Activated CD4-positive, alpha-beta T cell treated with anti-CD3 and anti-CD28 coated beads, Interleukin-2, amount 10 ng/mL, durations not matched to agents 24 days and 14 days (primary cell): ENCODE measurements at places on chromosomes 4 and X. TPM values are rescaled to one million over a fixed set of nuclear protein-coding genes. Genes with fewer than 3 reads are reported as not detected.

The TMEM47 gene
- not detected in 2 replicates for total RNA-seq

The S100P gene
- 2.1 and 2.8 TPM in 2 replicates for total RNA-seq

The BGN gene
- total RNA-seq = not detected in 2 replicates

The BEX1 gene
- not detected in 2 replicates for total RNA-seq

The CCDC120 gene
- total RNA-seq = 4.4 and 4.5 TPM in 2 replicates

The VCX2 gene
- total RNA-seq = not detected in 2 replicates

The ZDHHC15 gene
- total RNA-seq = 0.05 and 0.28 TPM in 2 replicates

The NKX3-2 gene
- not detected in 2 replicates for total RNA-seq

DNA sequence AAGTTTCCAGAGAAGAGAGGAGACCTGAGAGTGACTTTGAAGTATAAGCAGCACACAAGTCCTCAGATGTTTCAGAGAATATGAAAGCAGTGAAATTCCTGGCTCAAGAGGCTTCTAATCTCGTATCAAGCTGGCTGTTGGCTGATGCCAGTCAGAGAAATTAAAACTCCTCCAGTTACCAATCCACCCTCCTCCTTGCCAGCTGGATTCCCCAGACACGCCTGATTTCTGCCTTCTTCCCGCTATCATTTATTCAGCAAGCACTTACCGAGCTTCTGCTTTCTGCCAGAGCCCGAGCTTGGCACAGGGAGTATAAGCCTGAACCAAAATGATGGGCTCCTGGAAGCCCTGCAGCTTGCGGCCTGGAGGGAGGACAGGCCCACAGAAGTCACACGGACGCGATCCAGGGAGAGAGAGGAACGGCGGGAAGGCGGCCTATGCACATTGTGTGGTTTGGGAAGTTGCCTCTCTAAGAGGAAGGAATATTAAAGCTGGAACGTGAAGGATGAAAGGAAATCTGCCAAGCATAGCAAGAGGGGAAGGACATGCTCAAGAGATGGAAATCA is 102.4 kb upstream of the TBL1X start:
- no peak overlapping the region for H3K4me3 ChIP-seq
- H3K4me1 ChIP-seq = no peaks in the 10 kb centered on the region
- no peaks in the 10 kb centered on the region for H3K27me3 ChIP-seq
- no peak for DNase-seq

- H3K36me3 ChIP-seq = no peaks in the 10 kb centered on the region
- no peak overlapping the region for H3K27ac ChIP-seq
- no peak for DNase-seq
- H3K4me1 ChIP-seq = no peaks in the 10 kb centered on the region
- H3K27me3 ChIP-seq = no peaks in the 10 kb centered on the region
Measured at GRCh38 chr4:1511441-1512041, 105.3 kb upstream of the NKX1-1 start.

DNA sequence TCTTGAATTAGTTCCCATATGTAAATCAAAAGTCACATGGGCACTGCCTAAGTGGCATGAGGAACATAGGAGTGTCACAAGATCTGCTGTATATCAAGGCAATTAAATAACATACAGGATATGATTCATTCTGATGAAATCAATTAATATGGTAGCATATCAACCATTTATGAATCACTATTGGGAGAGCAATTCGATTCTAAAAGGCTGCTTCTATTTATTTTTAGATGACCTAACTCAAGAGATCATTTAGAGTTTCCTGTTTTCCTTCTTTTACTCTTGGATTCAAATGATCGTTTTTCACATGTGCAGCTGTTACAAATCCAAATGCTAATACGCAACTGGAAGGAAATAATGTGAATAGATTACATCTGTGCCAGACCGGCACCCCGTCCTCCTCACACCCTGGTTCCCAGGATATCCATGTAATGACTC is 81.9 kb downstream of the HCCS start:
- no peak overlapping the region for H3K27ac ChIP-seq
- H3K4me3 ChIP-seq = no peak overlapping the region
- no peaks in the 10 kb centered on the region for H3K4me1 ChIP-seq
- DNase-seq = no peak
- no peaks in the 10 kb centered on the region for H3K27me3 ChIP-seq

DNA sequence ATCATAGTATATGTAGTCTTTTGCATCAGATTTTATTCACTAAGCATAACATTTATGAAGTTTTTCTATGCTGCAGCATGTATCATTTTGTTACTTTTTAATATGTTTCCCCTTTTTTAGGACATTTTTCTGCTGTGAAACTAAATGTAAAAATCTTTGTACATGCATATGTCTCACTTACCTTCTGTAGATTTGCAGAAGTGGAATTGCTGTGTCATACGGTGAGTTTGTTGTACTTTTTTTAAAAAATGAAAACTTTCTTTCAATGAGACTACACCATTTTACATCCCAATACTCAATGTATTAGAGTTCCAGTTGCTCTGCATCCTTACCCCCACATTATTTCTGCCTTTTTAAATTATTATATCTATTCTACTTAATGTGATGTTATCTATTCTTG is 868.9 kb downstream of the PDHA2 start:
- H3K4me1 ChIP-seq = no peaks in the 10 kb centered on the region
- no peaks in the 10 kb centered on the region for H3K27me3 ChIP-seq
- H3K4me3 ChIP-seq = no peak overlapping the region
- no peak for DNase-seq
- no peak overlapping the region for H3K27ac ChIP-seq

DNA sequence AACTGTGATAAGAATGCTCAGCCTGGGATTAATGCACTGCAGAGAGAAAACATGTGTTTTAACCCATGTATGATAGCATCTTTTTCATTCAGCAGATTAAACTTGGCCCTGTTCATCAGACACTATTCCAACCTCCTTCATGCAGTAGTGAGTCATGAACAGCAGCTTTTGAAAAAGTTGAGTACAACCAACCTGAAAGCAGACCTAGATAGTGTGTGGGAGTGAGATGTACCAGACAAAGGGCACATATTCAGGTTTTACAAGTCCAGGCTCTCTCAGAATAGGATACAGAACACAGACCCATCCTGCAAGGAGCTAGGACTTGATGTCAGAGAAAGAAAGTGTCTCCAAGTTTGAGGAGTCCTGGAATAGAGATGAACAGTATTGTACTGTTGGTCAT is 237.3 kb upstream of the STS start:
- H3K27ac ChIP-seq = no peak overlapping the region
- H3K4me3 ChIP-seq = no peak overlapping the region
- H3K36me3 ChIP-seq = no peaks in the 10 kb centered on the region
- no peaks in the 10 kb centered on the region for H3K4me1 ChIP-seq
- no peaks in the 10 kb centered on the region for H3K27me3 ChIP-seq

GRCh38 chrX:115949900-115950822 is 220.4 kb upstream of the AGTR2 start:
- no peaks in the 10 kb centered on the region for H3K4me1 ChIP-seq
- no peak for DNase-seq
- H3K36me3 ChIP-seq = no peaks in the 10 kb centered on the region
- no peak overlapping the region for H3K4me3 ChIP-seq
- no peak overlapping the region for H3K27ac ChIP-seq

DNA sequence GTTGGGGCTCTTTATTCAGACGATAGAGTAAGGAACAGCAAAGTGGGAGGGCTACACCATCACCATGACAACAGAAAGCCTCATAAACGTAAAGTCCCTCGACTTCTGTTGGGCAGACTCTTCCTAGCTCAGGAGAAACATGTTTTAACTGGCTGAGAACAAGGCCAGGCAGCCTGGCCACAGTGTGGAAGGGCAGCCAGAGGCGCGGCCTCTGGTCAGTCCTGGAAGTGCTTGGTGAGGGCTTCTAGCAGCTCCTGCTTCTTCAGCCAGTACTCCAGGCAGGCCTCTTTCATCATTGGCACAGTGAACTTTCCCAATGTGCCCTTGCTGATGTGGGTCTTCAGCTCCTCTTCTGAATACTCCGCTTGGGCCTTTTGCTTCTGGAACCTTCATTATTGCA is 690.9 kb downstream of the PCDH19 start:
- no peaks in the 10 kb centered on the region for H3K4me1 ChIP-seq
- no peaks in the 10 kb centered on the region for H3K27me3 ChIP-seq
- no peaks in the 10 kb centered on the region for H3K36me3 ChIP-seq
- no peak overlapping the region for H3K4me3 ChIP-seq
- DNase-seq = no peak

DNA sequence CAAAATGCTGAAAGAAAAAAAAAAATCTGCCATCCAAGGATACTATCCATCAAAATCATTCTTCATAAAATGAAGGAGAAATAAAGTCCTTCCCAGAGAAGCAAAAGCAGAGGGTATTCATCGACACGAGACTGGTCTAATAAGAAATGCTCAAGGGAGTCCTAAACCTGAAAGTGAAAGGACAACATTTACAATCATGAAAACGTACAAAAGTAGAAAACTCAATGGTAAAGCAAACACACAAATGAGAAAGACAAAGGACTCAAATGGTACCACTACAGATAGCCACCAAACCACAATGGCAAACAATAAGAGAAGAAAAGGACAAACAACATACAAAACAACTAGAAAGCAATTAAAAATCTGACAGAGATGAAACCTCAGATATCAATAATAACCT is 41.0 kb downstream of the CD99L2 start:
- no peak overlapping the region for H3K27ac ChIP-seq
- H3K4me1 ChIP-seq = no peaks in the 10 kb centered on the region
- peaks cover 22% of the 10 kb centered on the region for H3K36me3 ChIP-seq
- H3K4me3 ChIP-seq = no peak overlapping the region
- H3K27me3 ChIP-seq = no peaks in the 10 kb centered on the region

DNA sequence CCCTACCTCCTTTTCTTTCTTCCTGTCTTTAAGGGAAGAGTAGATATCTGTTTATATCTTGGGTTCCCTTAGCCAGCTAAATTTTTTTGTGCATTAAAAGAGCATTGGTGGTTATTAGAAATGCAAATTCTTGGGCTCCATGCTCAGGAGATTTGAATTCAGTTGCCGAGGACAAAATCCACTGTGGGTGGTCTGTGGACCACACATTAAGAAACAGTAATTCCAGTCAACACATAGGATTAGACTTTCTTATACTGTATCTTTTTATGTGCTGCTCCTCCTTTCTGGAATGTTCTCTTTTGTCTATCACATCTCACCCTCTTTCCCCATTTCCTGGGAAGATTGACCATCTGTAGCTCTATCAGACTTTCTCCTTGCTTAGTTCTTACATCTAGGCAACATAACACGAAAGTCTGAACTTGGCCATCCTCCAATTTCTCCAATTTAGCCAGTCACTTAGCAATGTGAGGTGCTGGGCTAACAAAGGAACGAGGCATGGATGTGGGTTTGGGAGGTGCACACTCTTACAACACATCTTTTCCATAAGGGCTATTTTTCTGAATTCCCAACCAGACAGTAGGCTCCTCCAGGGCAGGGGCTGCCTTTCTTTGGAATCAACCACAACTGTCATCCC is 5.3 kb upstream of the PDLIM3 start:
- H3K27ac ChIP-seq = no peak overlapping the region
- peaks cover 21% of the 10 kb centered on the region for H3K27me3 ChIP-seq
- no peaks in the 10 kb centered on the region for H3K36me3 ChIP-seq
- H3K4me1 ChIP-seq = peaks cover 2% of the 10 kb centered on the region

- peak overlapping the region; percentile 8 for H3K27ac ChIP-seq
- no peak overlapping the region for H3K4me3 ChIP-seq
- H3K27me3 ChIP-seq = no peaks in the 10 kb centered on the region
Measured at GRCh38 chrX:118506805-118507480, 11.3 kb downstream of the DOCK11 start.

DNA sequence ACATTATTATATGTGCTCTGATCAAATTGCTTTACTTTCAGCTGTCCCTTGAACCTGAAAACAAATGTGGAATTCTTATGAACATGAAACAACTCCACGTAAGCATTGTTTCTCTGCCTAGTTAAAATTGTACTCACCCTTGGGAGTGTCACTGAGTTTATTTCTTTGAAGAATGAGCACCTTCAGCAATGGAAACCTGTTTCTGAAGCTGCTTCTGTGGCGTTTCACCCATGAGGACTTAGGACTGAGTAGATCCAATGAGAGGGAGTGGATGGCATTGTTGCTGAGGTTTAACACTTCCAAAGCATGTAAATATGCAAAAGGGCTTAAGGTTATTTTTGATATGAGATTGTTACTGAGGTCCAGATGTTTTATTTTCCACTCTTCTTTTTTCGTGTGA is 3.2 kb downstream of the LRRC66 start:
- H3K27ac ChIP-seq = no peak overlapping the region
- no peaks in the 10 kb centered on the region for H3K27me3 ChIP-seq
- peaks cover 1% of the 10 kb centered on the region for H3K36me3 ChIP-seq
- no peak for DNase-seq
- no peak overlapping the region for H3K4me3 ChIP-seq
- H3K4me1 ChIP-seq = peaks cover 5% of the 10 kb centered on the region

GRCh38 chr4:76292730-76293129 is 13.8 kb upstream of the STBD1 start:
- peaks cover 35% of the 10 kb centered on the region for H3K27me3 ChIP-seq
- no peak for DNase-seq
- H3K27ac ChIP-seq = no peak overlapping the region
- no peak overlapping the region for H3K4me3 ChIP-seq

DNA sequence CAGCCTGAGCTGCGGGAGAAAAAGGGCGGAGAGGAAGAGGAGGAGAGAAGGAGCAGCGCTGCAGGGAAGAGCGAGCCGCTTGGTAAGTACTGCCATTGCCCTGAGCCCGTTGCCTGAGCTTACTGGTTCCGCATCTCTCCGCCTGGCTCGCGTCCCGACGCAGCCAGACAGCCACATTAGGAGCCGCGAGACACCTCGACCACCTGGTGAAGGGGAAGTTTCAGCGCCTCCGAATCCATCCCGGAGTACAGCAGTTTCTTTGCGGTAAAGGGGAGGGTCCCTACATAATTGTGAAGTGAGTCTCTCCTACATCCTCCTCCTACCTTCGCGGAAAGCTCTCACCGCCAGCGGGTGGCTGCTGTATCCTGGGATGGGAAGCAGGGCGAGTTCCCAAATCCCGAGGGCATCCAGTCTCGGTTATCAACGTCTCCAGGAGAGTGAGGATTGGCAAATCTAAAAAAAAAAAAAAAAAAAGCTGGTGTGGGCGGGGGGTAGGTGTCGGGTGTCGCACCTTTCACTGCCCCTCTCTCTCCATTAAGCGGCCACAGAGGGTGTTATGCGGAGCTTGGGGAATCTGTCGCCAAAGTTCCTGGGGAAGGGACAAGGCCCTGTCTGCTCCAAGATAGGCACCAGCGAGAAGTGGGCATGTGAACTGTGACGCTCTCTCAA is 7.9 kb downstream of the TBX22 start:
- no peaks in the 10 kb centered on the region for H3K4me1 ChIP-seq
- H3K36me3 ChIP-seq = no peaks in the 10 kb centered on the region
- H3K27ac ChIP-seq = no peak overlapping the region
- H3K4me3 ChIP-seq = no peak overlapping the region
- DNase-seq = no peak
